ENCODE measurements at places on chromosomes 6 and 20.

DNA sequence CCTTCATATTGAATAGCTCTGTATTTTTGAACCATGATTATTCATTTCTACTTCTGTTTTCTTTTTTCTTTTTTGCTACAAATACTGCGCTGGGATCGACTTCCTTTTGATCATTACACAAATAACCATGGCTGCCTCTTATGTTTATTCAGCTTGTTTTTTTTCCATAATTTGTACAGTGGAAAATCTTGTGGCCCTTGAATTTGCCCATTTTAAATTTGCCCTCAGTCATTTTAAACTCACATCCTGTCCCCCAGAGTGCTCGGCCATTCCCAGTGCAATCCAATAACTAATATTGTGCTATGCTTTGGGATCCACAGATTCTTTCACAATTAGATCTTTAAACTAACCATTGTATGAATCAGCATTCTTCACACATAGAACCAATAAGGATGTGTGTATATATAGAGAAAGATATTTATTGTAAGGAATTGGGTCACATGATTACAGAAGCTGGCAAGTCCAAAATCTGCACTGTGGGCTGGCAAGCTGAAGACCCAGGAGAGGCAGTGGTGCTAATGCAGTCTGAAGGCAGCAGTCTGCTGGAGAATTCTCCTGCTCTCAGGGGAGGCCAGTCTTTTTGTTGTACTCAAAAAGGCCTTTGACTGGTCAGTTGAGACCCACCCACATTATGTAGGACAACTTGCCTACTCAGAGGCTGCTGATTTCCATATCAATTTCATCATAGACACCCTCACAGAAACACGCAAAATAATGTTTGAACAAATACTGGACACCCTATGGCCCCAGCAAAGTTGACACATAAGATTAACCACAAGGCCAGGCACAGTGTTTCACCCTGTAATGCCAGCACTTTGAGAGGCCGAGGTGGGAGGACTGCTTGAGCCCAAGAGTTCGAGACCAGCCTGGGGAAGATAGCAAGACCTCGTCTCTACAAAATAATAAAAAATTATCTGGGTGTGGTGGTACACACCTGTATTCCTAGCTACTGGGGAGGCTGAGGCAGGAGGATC lies 147.1 kb downstream of the MTHFD1L start:
- no peak for DNase-seq

DNA sequence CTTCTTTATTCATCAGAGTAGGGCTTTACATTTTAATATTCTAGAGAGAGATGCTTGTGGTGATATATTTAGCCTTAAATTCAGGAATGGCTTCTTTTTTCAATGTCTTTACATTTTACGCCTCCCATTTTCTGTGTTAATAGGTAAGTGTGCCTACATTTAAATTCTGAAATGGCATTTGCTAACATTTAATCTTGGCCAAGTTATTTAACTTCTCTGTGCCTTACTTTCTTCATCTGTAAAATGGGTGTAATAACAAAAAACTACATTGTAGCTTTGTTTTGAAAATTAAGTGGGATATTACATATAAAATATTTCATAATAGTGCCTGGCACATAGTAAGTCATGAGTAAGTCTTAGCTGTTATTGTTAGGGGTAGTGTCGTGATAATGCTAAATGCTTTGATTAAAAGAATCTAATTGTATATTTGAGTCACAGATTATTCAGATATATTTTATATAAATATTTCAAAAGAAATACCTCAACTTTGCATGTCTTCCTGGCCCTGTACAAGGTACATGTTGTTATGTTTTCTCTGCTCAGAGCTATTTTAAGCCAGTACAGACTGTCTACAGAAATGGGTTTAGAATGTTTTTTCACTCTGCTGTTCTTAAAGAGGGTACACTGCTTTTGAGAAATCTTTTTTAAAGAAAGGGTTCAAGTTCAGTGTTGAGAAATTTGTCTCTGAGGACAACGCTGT lies 18.8 kb downstream of the CARMIL1 start:
- DNase-seq: no peak

DNA sequence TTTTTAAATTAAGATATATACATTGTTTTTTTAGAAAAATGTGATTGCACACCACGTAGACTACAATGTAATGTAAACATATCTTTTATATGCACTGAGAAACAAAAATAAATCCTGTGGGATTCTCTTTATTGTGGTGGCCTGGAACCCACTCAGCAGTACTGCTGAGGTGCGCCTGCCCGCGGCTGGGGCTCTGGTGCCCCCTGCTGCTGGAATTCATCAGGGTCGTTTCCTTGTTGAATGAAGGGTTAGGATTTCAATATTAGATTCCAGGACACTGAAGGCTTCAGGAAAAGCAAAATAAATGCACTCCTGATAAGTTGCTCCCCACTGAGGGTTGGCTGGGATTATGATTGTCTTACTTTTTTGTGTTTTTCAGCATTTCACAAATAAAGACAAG lies 175.8 kb upstream of the GGTLC1 start:
- no peak for DNase-seq

DNA sequence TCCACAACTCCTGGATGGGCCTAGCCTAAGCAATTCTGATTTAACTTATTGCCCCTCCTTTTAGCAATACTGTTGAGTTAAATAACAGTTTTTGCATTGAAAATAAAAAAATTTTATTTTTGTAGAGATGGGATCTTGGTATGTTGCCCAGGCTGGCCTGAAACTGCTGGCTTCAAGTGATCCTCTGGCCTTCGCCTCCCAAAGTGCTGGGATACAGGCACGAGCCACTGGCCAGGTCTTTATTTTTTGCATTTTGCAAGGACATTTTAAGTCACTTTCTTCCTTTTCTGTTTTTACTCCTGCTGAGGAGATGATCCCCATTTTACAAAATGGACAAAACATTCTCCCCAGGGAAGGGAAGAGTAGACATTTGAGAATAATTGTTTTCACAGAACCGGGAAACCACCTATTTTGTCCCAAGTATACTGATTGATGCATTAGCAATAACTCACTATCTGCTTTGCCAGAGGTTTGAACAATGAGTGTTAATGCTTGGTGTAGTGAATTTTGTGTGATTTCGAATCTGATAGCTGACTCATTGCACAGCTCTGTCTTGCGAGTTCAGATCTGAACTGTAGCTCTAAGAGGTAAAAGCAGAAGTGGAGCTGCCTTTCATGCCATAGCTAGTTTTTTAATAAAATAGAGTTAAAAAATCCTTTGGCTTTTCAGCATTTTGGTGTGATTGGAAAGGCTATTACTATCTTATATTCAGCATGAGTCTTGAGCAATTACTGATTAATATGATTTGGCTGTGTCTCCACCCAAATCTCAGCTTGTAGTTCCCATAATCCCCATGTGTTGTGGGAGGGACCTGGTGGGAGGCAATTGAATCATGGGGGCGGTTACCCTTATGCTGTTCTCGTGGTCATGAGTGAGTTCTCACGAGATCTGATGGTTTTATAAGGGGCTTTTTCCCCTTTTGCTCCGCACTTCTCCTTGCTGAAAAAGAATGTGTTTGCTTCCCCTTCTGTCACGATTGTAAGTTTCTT lies 20.9 kb downstream of the IGF2R start:
- DNase-seq: no peak

DNA sequence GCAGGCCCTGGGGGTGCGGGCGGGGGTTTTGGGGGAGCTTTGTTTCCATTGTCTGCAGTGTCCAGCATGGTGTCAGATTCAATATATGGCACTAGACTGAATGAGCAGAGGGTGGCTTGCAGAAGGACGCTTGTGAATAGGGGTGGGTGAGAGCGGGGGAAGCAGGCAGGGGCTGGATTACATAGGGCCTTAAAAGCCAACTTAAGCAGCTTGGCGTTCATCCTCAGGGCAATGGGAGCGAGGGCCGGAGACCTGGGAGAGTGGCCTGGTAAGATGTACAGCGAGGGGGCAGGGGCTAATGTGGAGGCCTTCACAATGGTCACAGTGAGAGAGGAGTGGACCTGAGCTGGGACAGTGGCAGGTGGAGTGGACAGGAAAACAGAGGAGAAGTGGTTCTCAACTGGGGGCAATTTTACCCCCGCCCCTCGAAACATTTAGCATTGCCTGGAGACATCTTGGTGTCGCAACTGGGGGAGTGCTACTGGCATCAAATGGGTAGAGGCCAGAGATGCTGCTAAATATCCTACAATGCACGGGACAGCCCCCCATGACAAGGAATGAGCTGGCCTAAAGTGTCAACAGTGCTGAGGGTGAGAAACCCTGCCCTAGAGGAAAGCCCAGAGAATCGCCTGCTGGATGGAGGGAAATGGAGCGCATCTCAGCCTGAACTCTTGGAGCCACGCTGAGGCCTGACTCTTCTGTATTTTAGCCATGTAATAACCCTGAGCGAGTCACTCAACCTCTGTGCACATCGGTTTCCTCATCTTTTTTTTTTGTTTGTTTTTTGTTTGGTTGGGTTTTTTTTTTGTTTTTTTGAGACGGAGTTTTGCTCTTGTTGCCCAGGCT lies 15.1 kb upstream of the BAK1 start:
- DNase-seq: no peak

All from GM12878 (cell line).